ENCODE measurements at places on chromosomes 5 and 9. TPM values are rescaled to one million over a fixed set of nuclear protein-coding genes. Genes with fewer than 3 reads are reported as not detected.

The TUSC1 gene
- 22.6 TPM for total RNA-seq

The RORB gene
- 1.0 TPM for total RNA-seq

The MCC gene
- 24.3 TPM for total RNA-seq

The KLF4 gene
- 53.4 TPM for total RNA-seq

DNA sequence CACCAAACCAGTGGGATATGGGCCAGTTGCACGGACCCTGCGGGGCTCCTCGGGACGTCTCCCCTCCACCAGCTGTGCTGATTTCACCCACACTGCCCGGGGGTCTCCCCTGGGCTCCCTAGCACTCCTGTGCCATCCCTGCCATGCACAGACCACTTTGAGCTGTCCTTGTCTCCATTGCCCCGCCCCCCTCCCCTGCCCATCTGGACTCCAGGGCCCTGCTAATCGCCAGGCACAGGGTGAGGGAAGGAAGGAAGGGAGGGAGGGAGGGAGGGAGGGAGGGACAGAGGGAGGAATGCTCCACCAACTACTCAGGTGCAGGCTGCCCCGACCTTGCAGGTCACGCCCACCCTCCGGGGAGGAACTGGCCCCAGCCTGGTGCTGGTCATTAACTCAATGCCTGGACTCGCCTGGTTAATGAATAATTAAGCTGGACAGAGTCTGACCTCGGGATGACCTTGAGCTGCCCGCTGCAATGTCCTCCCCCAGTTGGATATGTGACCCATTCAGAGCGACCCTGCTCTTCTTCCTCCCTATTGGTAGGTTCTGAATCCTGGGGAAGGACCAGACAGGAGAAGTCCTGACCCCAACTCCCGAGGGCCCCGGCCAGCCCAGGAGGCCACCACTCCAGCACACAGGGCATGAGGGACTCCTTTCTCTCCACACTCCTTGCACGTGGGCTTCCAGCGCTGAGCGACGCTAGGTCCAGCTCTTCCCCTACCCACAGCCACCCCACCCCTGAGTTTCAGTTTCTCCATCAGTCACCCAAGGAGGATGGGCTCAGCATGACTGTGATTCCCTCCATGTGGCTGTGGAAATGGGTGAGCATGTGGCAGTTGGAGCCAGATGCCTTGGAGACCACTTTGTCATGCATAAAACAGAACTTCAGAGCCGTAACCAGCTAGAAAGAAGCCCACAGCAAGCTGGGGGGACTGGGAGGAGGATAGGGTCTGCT, 62.1 kb downstream of the C9orf50 start:
- H3K36me3 ChIP-seq, result no peaks in the 10 kb centered on the region
- no peak overlapping the region for H3K4me3 ChIP-seq
- H3K27me3 ChIP-seq, result no peaks in the 10 kb centered on the region
- no peaks in the 10 kb centered on the region for H3K4me1 ChIP-seq

DNA sequence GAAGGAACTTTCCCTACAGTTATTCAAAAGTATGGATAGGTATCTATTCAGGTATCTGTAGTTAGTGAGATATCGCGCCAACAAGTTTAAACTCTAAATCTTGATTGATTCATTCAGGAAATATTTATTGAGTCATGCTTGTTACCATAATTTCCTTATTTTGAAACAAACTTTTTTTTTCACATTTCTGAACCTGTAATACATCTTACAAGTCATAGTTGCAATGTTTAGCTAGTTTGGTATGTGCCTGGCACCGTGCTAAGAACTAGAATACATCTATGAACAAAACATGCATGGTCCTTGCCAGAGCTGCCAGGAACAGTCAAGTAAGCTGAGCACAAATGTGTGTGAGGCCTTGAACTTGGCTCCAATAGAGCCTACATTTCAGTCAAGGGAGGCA, 226.4 kb downstream of the PCSK5 start:
- no peak overlapping the region for H3K4me3 ChIP-seq
- H3K27ac ChIP-seq, result no peak overlapping the region
- H3K4me1 ChIP-seq, result no peaks in the 10 kb centered on the region
- no peak for DNase-seq
- H3K36me3 ChIP-seq, result no peaks in the 10 kb centered on the region

DNA sequence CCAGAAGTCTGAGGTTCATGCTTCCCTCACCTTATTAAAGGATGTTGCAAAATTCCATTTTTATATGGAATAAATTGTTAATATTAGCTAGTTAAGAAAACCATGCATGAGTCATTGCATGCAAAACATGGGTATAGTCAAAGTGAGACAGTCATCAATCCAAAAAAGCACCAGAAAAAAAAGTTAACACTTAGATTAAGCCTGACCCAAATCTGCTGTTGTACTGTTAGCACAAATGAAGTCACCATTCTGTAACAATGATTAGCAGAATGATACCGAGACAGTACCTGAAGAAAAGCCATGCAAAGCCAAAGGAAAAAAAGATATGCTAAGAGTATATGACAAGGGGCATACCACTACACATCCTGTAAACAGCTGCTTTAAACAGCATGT, 49.5 kb downstream of the PKD2L2 start:
- H3K36me3 ChIP-seq, result no peaks in the 10 kb centered on the region
- H3K4me1 ChIP-seq, result no peaks in the 10 kb centered on the region
- H3K27me3 ChIP-seq, result no peaks in the 10 kb centered on the region
- no peak overlapping the region for H3K4me3 ChIP-seq
- DNase-seq, result no peak

DNA sequence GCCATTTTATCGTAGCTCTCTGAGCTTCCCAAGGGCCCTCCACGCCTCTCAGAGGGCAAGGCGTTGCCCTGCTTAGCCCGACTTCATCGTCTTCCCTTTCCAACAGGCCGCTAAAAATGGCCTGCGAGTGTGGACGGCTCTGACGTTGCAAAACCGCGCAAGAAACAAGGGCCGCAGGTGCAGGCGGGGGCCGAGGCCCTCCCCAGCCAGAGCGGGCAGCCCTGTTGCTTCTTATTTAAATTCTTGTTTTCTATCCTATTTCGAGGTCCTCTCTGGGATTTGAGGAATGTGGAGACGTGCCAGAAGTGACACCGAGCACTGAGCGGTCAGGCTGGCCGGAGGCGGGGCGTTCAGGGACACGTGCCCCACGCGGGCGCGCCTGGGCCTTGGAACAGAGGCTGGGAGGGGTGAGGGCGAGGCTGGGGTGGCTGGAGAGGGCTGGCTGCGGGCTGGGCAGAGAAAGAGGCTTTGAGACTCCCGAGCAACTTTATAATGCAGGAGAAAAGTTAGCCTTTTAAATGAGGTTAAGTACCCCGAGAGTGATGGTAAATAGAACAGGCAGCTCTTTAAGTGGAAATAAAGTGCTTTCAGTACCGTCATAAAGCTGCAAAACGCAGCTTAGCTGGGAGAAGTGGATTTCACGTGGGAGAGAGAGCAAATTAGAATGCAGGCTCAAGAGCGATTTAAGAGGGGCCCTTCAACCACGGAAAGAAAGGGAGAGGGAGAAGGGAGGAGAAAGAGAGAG, 243.6 kb downstream of the AUH start:
- peak overlapping the region; percentile 54 for H3K4me3 ChIP-seq
- DNase-seq, result no peak
- no peaks in the 10 kb centered on the region for H3K4me1 ChIP-seq
- no peaks in the 10 kb centered on the region for H3K36me3 ChIP-seq

DNA sequence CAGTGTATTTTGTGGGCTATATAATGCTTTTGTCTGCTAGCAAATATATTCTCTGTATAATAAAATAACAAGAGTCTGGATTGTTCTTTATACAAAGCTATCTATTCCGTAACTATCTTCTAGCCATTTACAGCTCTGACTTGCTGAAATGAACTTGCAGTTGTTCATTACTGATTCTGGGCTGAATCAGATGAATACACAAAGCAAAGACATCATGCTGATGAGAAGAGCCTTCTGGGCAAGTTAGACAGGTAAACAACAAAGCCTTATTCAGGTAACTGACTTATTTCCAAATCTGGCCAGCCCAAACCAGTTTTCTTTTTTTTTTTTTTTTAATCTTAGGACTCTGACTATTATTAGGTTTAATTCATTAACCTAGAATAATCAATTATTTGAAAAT, 255.5 kb downstream of the KIAA0825 start:
- H3K36me3 ChIP-seq, result no peaks in the 10 kb centered on the region
- no peak for DNase-seq
- no peak overlapping the region for H3K4me3 ChIP-seq
- peaks cover 6% of the 10 kb centered on the region for H3K4me1 ChIP-seq

- H3K4me3 ChIP-seq, result no peak overlapping the region
- no peak for DNase-seq
- no peak overlapping the region for H3K27ac ChIP-seq
Measured at GRCh38 chr5:155263381-155263780, 249.8 kb downstream of the KIF4B start.

GRCh38 chr5:44511596-44511995, 122.4 kb upstream of the FGF10 start:
- no peaks in the 10 kb centered on the region for H3K4me1 ChIP-seq
- H3K27me3 ChIP-seq, result no peaks in the 10 kb centered on the region
- H3K4me3 ChIP-seq, result no peak overlapping the region
- no peak for DNase-seq
- no peaks in the 10 kb centered on the region for H3K36me3 ChIP-seq
- no peak overlapping the region for H3K27ac ChIP-seq

GRCh38 chr9:36656842-36657241, 84.1 kb downstream of the MELK start:
- no peak overlapping the region for H3K27ac ChIP-seq
- DNase-seq, result no peak
- H3K27me3 ChIP-seq, result no peaks in the 10 kb centered on the region

DNA sequence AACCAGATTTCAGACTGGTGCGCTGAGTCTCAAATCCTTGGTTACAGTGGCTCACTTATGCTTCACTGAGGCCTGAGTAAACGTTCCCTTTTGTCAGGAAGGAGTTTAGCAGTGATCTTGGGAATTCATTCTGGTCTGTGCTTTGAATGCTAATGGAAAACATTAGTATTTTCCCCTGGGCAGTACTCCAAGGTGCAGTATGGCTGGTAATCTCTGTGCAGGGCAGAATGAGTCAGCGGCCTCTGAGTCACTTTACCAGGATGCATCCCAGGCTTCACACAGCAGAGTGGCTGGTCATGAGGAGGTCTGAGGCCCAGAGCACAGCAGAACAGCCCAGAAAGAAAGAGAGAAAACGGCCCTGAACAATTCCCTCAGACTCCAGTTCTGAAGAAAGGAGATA, 54.0 kb downstream of the PCA3 start:
- no peaks in the 10 kb centered on the region for H3K4me1 ChIP-seq
- no peaks in the 10 kb centered on the region for H3K36me3 ChIP-seq
- no peak for DNase-seq
- H3K27ac ChIP-seq, result peak overlapping the region; percentile 34
- no peak overlapping the region for H3K4me3 ChIP-seq
- H3K27me3 ChIP-seq, result no peaks in the 10 kb centered on the region

DNA sequence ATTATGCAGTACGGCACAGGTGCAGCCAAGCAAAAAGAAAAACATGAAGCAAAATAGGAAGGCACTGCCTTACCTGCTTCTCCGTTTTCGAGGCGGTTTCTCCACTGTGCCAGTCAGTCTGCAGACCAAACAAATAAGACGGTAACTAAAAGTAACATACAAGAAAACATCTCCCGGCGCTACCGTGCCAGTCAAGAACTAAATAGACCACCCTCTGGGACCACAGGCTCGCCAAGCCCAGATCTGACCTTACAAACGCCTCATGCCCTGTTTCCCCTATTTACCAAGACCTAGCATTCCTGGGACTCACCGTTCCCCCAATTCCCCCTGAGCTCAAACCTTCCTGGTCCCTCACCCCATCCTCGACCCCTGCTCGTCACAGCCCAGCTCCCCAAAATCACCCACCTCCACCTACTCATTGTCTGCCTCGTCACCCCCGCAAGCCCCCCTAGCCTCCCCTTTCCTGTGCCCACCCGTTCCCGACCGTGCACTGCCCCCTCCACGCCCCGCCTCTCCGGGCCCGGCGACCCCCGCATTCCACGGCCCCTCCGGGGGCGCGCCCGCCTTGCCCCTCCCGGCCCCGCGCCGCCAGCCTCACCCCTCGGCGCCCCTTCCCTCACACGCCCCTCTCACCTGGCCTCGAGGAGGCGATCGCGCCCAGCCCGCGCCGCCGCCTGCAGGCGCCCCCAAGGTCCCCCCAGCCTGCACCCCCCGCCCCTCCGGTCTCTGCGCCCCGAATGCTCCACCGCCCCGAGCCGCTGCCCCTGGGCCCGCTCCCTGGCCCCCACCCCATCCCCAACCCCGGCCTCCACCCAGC, 560 bp downstream of the SCAI start:
- H3K27me3 ChIP-seq, result no peaks in the 10 kb centered on the region
- DNase-seq, result no peak
- peak overlapping the region; percentile 90 for H3K4me3 ChIP-seq
- H3K27ac ChIP-seq, result peak overlapping the region; percentile 78
- H3K36me3 ChIP-seq, result no peaks in the 10 kb centered on the region

- no peak overlapping the region for H3K4me3 ChIP-seq
- no peak for DNase-seq
- no peak overlapping the region for H3K27ac ChIP-seq
- no peaks in the 10 kb centered on the region for H3K4me1 ChIP-seq
Measured at GRCh38 chr5:74892921-74893320, 26.7 kb upstream of the FAM169A start.

- no peak overlapping the region for H3K4me3 ChIP-seq
- no peaks in the 10 kb centered on the region for H3K4me1 ChIP-seq
- no peak for DNase-seq
- no peak overlapping the region for H3K27ac ChIP-seq
- no peaks in the 10 kb centered on the region for H3K36me3 ChIP-seq
Measured at GRCh38 chr5:153658606-153659005, 168.1 kb downstream of the GRIA1 start.

DNA sequence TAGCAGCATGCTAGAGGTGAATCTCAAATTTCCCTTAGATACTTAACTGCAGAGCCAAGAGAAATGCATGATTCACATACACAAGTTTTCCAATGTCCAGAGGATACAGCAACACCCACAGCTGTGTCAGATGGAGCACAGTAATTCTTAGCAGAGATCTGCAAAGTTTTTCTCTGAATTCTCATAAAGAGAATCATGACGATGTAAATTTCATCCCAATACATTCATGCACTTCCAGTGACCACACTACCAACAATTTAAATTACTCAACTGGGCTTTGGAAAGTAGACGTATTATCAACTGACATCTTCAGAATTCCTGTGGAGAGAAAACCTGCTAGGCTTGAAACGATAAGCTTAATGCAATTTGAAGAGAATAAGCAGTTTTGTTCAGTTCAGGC, 378.8 kb upstream of the TLE4 start:
- H3K27ac ChIP-seq, result no peak overlapping the region
- no peak for DNase-seq
- no peaks in the 10 kb centered on the region for H3K27me3 ChIP-seq
- no peak overlapping the region for H3K4me3 ChIP-seq
- H3K4me1 ChIP-seq, result no peaks in the 10 kb centered on the region

DNA sequence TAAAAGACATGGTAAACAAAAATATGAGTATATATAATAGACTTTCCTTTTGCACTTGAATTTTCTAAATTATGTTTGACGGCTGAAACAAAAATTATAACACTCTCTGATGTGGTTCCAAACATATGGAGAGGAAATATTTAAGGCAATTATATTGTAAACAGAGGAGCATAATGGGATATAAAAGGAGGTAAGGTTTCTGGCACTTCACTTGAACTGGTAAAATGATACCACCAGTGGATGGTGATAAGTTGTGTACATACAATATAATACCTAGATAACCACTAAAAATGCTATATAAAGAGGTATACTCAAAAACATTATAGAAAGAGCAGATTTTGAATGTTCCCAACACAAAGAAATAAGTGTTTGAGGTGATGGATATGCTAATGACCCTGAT, 192.9 kb upstream of the RAD23B start:
- no peak overlapping the region for H3K4me3 ChIP-seq
- no peaks in the 10 kb centered on the region for H3K36me3 ChIP-seq
- H3K27ac ChIP-seq, result no peak overlapping the region

Data from breast epithelium (tissue), 4 donors.